Lung microvascular endothelial cell (primary cell): ENCODE measurements at places on chromosomes 7 and 10.
A peak's percentile ranks its signal among the peaks of the same experiment; 100 is the strongest.

- DNase-seq: no peak
Observed at GRCh38 chr7:38232502-38233366, 40.7 kb downstream of the TARP start.

- peak; percentile 35 for DNase-seq
Observed at GRCh38 chr10:91054325-91054724, 133.4 kb upstream of the ANKRD1 start.

- no peak for DNase-seq
Observed at GRCh38 chr10:132861884-132862461, 76.0 kb upstream of the NKX6-2 start.

- DNase-seq: no peak
Observed at GRCh38 chr10:120335553-120335952, 121.5 kb upstream of the PLPP4 start.

DNA sequence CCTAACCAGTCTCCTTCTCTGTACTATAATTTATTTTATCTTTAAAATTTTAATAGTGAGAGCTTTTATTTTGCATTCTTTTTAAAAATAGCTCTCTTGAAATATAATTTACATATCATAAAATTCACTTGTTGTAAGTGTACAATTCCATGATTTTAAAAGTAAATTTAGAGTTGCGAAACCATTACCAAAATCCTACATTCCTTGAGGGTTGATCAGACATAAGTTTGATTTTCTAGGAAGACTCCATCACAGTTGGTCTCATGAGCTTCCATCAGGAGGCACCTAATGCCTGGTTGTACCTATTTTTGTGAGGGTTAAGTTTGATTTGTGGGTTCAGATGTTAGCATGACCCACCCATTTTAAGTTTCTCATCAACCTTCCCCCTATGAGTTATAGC is 108.1 kb downstream of the BMPER start:
- no peak for DNase-seq

- peak; percentile 3 for DNase-seq
Observed at GRCh38 chr7:57375783-57376182, 74.2 kb upstream of the ZNF716 start.

GRCh38 chr10:45581582-45582385 is 90.8 kb downstream of the ZFAND4 start:
- DNase-seq: peak; percentile 23

DNA sequence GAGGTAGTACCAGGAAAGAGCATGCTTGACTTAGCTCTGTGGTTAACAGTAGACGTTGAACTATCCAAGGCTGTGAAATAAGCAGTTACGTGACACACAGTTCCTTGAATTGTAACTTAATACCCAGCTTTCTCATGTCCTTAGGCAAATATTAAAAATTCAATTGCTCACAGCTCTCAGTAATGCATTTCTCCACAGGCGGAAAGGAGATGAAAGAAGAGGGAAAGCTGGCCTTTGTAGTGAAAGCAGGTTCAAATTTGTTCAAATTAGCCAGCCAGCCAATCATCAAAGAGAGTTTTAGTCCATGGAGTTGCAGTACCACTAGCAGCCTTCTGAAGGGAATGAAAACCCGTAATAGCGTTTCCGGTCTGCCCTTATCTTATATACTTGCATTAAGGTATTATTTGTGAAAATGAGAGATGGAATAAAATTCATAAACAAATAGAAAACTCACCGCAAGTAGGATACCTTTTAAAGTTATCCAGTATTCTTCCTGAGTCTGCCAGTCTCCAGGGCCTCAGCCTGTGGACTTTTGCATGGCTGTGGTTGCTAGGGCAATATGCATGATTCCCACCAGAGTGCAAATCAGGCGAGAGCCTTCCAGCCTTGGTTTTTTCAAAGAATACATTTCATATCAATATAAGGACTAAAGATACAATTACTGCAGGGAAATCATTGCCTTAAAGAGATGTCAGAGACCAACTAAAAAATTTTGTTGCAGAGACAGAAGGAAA is 795.5 kb downstream of the TNS3 start:
- no peak for DNase-seq

DNA sequence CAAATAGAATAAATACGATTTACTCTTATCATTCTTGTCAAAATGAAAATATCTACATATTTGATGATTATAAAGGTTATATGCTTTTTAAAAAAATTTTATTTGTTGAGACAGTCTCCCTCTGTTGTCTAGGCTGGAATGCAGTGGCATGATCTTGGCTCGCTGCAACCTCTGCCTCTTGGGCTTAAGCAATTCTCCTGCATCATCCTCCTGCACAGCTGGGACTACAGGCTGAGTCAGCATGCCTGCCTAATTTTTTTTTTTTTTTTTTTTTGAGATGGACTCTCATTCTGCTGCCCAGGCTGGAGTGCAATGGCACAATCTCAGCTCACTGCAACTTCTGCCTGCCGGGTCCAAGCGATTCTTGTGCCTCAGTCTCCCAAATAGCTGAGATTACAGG is 48.9 kb downstream of the PUS7 start:
- peak; percentile 26 for DNase-seq

DNA sequence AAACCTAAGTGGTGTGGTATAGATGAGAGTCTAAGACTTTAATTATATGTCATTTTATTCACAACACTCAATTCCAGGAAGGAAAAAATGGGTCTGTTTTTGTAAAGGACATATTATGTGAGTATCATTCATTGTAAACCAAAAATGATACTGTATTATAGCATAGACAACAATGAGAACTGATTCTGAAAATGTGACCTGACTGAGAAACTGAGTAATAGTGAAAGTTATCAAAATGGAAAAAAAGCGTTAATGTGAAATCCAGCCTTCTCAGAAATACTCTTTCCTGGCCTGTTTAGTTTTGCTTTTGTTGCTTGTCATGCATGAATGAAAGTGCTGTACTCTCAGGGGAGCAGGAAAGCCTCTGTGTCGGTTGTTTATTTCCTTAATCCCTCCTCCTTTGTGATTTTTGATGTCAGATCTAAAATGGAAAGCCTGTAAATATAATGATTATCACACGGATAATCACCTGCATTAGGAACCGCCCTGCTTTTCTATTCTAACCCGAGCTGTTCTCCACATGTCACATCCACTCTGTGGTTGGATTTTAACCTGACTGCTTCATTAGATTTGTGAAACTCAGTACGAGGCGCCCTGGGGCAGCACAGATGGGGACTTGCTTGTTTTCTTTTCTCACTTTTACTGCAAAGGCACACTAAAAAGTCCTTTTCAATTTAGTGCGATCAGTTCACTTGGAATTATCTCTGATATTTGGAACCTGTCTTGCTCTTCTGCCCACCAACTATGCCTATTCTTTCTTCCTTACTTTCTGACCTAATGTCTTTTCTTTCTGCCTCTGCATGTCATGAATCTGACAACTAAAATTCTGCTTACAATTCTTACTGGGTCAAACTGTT is 240.9 kb upstream of the KAT6B start:
- peak; percentile 60 for DNase-seq

- no peak for DNase-seq
Observed at GRCh38 chr10:67663449-67664087, 32.4 kb downstream of the CTNNA3 start.

GRCh38 chr7:54066643-54067042 is 475.5 kb upstream of the VSTM2A start:
- no peak for DNase-seq

- peak; percentile 11 for DNase-seq
Observed at GRCh38 chr10:83725567-83725966, 413.7 kb upstream of the GHITM start.

DNA sequence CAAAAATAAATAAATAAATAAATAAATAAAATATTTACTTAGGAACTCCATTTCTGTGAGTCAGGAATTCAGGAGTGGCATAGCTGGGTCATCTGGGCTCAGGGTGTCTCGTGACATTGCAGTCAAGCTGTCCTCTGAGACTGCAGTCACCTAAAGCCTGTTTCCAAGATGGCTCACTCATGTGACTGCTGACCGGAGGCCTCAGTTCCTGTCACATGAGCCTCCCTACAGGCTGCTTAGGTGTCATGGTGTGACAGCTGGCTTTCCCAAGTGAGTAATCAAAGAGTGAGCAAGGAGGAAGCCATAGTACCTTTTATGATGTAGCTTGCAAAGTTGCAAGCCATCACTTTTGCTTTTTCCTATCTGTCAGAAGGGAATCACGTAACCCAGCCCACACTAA is 128.6 kb upstream of the KCTD7 start:
- DNase-seq: peak; percentile 24

DNA sequence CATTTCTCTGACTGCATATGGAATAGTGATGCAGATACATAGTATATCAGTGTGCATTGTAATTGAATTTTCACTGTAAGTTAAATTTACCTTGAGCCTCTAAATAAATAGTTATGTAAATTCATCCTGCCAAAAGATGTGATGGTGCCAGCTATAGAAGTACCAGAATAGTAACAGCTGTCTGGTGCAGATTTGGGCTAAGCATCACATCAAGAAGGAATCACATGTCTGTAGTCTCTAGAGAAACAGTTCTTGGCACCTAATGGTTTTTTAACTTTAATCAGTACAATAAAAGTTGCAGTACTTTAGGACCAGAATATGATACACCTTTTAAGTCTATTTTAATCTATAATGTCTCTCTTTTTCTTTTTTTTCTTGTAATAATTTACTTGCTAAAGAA is 17.4 kb downstream of the PLEKHA1 start:
- no peak for DNase-seq

GRCh38 chr10:120575411-120575810 is 118.4 kb downstream of the PLPP4 start:
- DNase-seq: no peak

GRCh38 chr10:31994926-31995325 is 61.3 kb downstream of the KIF5B start:
- no peak for DNase-seq
